Gastroesophageal sphincter (tissue), 4 donors: ENCODE measurements at places on chromosomes 6 and 20. TPM values are rescaled to one million over a fixed set of nuclear protein-coding genes. Genes with fewer than 3 reads are reported as not detected.

- peak; percentile 42 for ATAC-seq
These were observed 163.1 kb downstream of the SOD2 start for GRCh38 chr6:159529934-159530333.

DNA sequence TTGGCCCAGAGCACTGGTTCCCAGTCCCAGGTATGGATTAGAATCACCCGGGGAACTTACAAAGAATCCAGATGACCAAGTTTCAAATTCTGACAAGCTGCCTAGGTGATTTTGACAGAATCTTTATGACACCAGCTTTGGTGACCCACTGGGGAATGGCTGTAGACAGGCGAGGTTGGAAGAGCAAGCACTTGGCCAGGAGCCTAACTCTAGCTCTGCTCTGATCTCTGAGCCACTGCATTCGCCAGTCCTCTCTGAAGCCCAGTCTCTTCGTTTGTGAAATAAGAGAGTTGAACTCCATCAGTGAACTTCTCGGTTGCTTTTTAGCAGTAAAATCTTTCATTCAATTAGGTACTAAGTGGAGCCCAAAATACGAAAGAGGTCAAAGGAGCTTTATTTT is 161.2 kb downstream of the VEGFA start:
- ATAC-seq, result no peak

DNA sequence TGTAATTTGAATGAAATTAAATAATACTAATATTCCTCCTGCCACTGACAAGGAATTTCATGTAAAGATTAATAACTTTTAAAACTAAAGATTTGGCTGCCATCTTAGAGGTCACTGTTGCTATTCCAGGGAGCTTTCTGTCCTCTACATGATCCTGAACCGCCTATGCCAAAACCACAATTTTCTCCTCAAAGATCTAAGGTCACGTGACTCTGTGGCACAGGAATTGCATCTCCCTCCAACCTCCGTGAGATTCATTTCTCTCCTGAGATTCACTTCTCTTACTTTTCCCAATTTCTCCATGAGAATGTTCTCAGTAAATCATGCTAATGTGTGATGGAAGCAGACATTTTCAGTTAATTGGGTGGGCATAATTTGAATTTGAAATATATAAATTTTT is 379.6 kb upstream of the TSHZ2 start:
- no peak for ATAC-seq

- no peak for ATAC-seq
These were observed 119.7 kb upstream of the PRDM1 start for GRCh38 chr6:105966481-105966880.

DNA sequence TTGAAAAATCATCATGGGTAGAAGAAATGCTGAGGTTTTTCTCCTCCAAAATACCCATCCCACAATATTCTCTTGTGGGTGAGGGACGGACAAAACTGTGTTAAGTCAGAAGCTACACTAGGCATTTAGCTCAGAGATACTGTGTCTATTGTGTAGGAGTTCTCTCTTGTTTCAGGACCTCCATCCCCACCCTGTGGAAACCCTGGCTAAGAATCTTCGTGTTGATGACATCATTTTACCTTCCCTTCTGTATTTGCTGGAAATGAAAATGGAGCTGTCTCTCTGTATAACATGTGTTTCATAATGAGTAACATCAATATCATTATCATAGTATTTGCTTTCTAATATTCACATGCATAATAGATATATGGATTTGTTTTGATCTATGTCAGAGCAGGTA is 1193.0 kb upstream of the CITED2 start:
- no peak for ATAC-seq

DNA sequence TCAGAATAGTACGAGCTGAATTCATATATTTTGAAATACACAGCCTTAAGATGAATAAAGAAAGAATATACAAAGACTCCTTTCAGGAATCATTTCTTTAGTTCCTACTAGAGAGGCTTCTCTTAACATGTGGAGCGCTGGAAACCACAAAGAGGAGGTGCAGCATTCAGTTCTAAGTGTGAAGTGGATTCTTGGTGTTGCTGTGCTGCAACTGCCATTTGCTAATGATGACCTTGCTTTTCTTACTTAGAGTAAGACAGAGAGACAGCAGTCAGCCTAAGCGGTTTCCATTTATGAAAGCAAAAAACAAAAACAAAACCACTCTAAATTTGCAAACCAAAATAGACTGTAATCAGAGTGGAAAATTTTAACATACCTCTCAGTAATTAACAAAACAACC is 629.0 kb downstream of the EPHA7 start:
- ATAC-seq, result no peak

DNA sequence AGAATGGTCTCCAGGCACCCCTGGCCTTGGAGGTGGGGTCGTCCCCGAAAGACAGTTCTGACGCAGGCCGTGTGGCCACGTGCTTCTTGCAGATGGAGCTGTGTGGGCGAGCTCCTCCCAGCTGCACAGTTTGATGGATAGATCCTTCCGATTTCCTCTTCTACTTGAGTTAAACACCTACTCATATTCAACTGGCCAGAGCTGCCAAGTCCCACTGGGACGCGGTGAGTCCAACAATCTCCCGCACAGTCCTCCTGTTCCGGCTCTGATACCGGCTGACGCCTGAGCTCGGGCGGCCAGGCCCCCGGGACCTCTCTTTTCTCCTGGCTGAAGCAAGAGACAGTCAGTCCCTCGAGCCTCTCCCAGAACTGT is 57.9 kb upstream of the DACT2 start:
- ATAC-seq, result peak; percentile 69

GRCh38 chr6:155400654-155400965 is 55.0 kb downstream of the NOX3 start:
- ATAC-seq, result no peak

SMIM29 gene
- total RNA-seq, result 27.3 TPM

UBD gene
- 0.31 TPM for total RNA-seq

ERVFRD-1 gene
- 0.27 TPM for total RNA-seq

RAD21L1 gene
- not detected for total RNA-seq

KIAA1755 gene
- 5.1 TPM for total RNA-seq

RTF2 gene
- total RNA-seq, result 83.7 TPM
